Stimulated activated CD4-positive, alpha-beta T cell treated with anti-CD3 and anti-CD28 coated beads, Interleukin-1b, Interleukin-23, amount 100 ng/mL, for 1 hour (primary cell): ENCODE measurements at places on chromosomes 5 and 9.

- no peak for DNase-seq
Measured at GRCh38 chr5:10581867-10582511, 18.1 kb downstream of the ANKRD33B start.

- DNase-seq, result no peak
Measured at GRCh38 chr9:85421641-85422040, 320.1 kb downstream of the AGTPBP1 start.

DNA sequence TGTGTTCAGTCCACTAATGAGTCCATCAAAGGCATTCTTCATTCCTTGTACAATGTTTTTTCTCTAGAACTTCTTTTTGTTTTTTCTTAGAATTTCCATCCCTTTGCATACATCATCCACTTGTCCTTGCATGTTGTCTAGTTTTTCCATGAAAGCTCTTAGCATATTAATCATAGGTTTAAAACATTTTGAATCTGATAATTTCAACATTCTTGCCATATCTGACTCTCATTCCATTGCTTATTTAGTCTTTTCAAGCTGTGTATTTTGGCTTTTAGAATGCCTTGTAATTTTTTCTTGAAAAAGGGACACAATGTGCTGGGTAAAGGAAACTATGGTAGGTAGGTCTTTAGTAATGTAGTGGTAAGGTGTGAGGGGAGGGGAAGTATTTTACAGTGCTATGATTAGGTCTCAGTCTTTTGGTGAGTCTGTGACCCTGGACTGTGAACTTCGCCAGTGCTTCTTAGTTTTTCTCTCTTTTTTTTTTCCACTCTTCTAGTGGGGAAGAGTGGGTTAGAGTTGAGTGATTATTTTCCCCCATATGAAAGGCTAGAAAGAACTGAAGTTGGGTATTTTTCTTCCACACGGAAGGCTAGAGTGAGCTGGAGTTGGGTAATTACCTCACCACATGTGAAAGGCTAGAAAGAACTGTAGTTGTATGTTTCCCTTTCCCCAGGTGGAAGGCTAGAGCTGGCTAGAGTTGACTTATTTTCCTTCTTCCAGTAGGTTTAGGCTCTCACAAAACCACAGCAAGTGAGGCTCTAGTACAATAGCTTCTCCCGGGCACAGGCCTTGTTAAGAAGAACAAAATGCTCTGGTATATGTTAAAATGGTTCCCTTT, 172.1 kb downstream of the SNX18 start:
- DNase-seq, result no peak

DNA sequence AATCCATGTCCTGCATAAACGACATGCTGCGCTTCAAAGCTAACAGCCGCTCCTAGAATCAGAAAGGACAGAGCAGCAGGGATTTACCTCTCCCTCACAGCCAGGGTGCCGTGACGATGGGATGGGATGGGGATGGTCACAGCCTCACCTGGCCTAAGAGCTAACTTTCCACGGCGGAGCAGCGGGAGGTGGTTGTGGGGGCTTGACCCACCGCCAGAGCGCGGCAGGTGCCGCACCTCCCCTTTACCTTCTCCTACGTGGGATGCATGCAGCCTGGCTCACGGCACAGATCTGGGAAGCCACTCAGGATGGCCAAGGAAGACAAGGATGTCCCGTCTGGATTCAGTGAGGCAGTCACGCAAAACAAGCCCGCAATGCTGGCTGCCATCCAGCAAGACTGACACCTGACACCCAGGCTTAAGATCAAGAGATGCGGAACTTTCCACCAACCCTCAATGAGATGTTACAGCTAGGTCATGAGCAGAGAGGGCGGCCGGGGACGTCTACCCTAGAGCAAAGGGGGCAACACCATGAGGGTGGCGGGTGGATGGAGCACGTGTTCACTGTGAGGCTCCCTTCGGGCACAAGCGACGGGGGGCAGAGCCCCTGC, 5.8 kb downstream of the BRD9 start:
- DNase-seq, result no peak

DNA sequence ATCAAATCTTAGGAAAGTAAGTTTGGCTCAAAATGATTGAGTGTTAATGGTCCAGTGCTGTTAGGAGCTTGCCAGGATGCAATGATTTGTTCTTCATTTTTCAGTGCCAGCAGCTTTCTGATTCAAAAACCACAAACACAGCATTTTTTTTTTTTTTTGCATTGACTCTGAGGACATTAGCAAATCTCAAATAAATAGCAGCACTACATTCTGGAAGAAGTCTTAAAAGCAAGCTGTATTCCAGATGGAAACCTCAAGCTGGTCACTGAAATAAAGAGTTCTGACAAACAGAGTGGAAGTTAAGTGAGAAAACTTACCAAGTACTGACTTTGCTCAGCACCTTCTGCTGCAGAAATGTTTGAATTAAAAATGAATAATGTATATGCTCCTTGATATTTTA, 1653.1 kb upstream of the CDH9 start:
- DNase-seq, result no peak

- DNase-seq, result no peak
Measured at GRCh38 chr9:86968258-86968920, 21.1 kb upstream of the GAS1 start.

DNA sequence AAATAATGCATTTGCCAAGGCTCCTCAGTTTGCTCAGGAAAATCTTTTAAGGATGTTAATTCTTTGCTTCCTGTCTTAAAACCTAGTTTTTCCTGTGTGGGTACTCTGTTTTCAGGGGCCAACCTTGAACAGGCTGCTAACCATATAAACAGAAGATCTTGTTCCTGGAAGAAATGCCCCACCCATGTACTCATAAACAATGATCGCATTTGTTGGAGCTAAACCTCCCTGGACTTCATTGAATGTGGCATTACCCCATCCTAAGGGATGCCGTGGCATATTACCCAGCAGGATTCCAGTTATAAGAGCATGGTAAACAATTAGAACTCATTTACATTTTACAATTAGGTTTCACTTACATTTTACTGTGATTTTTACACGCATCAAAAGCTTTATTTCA, 436.0 kb downstream of the ZNF608 start:
- no peak for DNase-seq

- no peak for DNase-seq
Measured at GRCh38 chr5:62538017-62538942, 40.3 kb upstream of the LRRC70 start.

GRCh38 chr9:116646661-116647514, 40.2 kb upstream of the TRIM32 start:
- DNase-seq, result no peak

- DNase-seq, result peak; percentile 57
Measured at GRCh38 chr9:95494416-95495371, 22.1 kb downstream of the PTCH1 start.

GRCh38 chr5:97635553-97635952, 452.5 kb upstream of the RIOK2 start:
- DNase-seq, result no peak

DNA sequence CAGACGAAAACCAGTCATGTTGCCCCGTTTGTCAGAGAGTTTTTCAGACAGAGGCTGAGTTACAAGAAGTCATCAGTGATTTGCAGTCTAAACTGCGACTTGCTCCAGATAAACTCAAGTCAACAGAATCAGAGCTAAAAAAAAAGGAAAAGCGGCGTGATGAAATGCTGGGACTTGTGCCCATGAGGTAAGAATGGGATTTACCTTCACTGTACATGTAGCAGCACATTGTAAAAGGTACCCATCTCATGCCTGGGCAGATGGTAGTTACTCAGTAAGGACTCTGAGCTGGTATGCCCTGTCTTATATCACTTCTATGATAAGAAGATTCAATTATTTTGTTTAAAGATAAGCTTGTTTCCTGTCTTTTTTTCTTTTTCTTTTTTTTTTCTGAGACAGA, 38.8 kb downstream of the RAD50 start:
- DNase-seq, result no peak

GRCh38 chr5:135348918-135349317, 50.1 kb downstream of the MACROH2A1 start:
- DNase-seq, result no peak
